ENCODE measurements at places on chromosomes 11 and 22.

DNA sequence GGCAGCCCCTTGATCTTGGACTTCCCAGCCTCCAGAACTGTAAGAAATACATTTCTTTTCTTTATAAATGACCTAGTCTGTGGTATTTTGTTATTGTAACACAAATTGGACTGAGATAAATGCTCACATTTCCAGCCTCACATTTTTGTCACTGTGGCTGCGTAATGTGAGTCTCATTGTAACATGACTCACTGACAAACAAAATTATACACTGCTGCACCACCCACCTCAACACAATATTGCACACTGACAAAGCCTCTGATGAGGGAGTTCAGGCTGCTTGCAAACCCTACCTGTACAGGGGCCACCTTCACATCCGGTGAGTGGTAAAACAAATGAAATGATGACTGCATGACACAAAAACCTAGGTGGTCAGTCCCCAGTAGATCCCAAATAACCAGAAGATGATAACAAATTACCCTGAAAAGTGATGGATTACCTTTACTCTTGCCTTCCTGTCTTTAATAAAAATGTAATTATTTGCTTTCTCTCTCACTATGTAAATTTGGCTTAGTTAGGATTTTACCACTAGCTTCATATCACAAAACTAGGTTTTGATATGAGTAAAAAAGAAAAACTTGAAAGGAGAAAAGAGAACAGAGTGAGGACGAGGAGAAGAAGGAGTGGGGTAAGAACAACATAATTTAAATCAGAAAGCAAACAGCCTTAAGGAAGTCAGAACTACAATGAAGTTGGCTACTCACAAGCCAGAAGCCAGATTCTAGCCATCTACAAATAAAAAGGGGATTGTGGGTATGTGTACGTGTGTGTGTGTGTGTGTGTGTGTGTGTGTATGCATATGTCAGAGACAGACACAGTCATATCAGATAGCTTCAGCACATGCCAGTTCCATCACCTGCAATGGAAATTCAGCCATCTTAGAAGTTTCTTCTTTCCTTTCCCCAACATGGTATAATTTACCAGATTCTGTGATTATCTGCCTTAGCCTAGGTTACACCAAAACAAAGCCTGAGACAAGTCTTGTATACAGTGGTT, 53.4 kb upstream of the SESN3 start:
- DNase-seq, result no peak

DNA sequence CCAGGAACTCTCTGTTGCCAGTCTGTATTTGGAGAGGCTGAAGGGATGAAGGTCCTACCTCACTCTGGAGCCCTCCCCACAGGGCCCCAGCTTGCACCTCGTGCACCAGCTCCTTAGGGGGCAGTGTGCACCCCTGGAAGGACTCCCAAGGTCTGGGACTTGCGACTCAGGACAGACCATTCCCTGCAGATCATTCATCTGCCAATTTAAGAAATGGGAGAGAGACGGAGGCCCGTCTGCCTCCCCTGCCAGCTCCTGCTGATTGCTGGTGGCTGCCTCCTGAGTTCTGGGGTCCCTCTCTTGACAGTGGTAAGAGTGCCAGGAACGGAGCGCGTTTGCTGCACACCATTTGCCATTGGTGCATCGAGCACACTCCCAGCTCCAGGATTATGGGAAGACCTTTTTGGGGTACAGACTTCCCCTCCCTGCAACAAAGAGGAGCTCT, 27.4 kb upstream of the MALAT1 start:
- DNase-seq, result no peak

- DNase-seq, result no peak
These were observed 240.7 kb upstream of the B3GAT1 start for GRCh38 chr11:134652586-134653255.

GRCh38 chr11:60970369-60970774, 1.1 kb upstream of the CD6 start:
- DNase-seq, result no peak

DNA sequence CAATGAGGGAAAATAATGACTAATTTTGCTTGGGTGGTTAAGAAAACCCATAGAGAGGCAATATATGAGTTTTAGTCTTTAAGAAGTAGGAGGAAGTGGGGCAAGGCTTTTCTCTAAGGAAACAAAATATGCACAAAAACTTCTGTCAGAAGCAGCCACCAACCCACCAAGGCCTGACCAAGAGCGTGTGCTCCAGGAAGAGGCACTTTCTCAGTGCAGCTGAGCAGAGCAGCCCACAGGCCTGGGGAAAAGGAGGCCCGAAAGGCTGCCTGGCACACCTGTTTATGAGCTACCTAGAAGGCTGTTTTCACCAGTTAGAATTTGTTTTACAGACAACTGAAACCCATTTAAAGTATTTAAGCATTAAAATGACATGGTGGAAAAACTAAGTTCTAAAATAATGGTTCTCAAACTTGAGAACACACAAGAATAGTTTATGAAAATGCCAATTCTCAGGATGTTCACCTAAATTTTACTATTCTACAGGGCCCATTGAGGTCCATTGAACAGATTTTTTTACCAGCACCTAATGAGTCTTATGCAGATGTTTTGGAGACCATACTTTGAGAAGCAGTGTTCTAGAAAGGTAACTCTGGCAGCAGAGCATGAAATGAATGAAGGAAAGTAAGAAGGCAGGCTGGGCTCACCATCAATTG, 160.5 kb upstream of the DDI1 start:
- DNase-seq, result no peak

GRCh38 chr22:19094393-19094997, 27.7 kb downstream of the DGCR2 start:
- DNase-seq, result no peak

- no peak for DNase-seq
These were observed 50.2 kb downstream of the RPL27A start for GRCh38 chr11:8732748-8733241.

DNA sequence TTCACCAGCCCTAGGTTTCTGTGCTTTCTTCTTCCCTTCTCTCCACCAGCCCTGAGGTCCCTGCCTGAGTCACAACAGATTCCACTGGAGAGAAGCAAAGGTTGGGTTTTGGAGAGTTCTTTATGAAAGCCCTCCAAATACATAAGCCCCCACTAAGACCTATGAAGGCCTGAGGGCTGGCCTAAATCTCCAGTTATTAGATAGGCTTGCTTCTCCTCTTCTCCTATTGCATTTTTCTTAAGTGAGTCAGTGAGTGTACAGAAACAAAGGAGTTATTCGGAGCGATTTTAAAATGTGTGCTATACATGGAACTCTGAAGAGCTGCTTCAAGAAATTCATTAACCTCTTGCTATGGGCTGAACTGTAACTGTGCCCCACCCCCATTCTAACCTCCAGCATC, 1057.3 kb downstream of the OPCML start:
- no peak for DNase-seq

DNA sequence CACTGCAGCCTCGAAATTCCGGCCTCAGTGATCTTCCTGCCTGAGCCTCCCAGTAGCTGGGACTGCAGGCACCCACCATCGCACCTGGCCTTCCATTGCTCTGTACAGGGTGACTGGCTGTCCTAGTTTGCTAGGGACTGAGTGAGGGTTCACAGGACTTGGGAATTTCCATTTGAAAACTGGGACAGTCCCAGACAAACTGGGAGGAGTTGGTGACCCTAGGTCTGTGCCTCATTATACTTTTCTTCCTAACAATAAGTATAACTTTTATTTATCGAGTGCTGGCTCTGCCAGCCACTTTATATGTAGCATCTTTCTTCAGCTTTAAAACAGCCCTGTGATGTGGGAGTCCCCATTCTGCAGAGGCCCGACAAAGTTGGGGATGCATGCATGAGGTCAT, 25.5 kb downstream of the TCP11L1 start:
- DNase-seq, result no peak

DNA sequence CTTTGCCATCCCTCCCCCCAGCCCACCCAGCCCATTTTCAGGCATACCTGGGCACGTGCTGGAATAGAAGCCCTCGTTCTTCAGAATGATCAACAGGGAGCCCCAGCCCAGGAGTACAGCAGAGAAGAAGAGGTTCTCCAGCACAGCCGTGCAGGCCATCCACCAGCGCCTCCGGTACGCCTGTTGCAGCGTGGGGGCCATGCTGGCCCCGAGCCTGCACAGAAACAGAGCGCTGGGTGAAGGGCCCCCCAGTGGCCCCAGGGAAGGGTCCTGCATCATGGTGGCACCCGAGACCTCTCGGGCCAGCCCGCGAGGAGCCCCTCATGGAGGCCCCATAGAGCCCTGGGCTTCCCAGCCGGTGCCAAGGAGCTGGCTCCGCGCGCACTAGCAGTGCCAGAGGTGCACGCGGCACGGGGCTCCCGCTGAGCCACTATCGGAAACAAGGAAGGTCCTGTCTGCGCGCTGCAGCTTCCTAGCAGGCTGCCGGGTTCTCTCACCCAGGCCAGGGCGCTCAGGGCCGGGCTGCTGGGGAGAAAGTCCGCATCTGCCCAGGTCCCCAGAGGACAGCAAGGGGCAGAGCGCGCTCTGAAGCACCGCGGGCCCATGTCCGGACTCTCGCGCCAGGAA, 1.5 kb downstream of the SLC43A1 start:
- no peak for DNase-seq

- DNase-seq, result no peak
These were observed 113.8 kb downstream of the CADM1 start for GRCh38 chr11:115390441-115390840.

All from cortex of kidney (tissue), 1 donor.